Activated T-cell treated with anti-CD3 and anti-CD28 coated beads for 1 hour (primary cell): ENCODE measurements at places on chromosomes 6 and 20.

GRCh38 chr6:30590509-30590908 is 19.3 kb downstream of the ABCF1 start:
- DNase-seq: no peak

GRCh38 chr6:30611856-30612194 is 5.2 kb downstream of the PPP1R10 start:
- DNase-seq: no peak

DNA sequence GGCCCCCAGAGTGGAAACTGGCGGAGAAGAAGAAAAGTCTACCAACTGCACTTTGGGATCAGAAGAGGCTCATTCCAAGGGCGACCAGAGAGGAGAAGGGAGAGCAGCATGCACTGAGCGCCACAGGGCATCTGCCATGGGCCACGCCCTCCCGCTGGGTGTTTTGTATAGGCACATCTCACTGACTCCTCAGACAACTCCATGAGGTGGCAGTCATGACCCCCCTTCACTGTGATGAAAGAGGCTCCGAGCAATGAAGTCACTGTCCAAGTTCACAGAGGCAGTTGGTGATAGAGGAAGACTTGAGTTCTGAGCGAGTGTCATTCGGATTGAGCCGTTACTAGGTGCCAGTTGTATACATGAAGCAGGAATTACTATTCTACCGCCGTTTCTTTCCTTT is 15.4 kb downstream of the BPIFB1 start:
- no peak for DNase-seq

GRCh38 chr6:111230351-111231089 is 143.2 kb downstream of the SLC16A10 start:
- DNase-seq: no peak

GRCh38 chr6:55643861-55644260 is 64.9 kb upstream of the HMGCLL1 start:
- DNase-seq: no peak
